Stimulated activated CD8-positive, alpha-beta memory T cell treated with anti-CD3 and anti-CD28 coated beads, Interleukin-4, amount 100 ng/mL, for 4 hours (primary cell): ENCODE measurements at places on chromosomes 5 and 9.

DNA sequence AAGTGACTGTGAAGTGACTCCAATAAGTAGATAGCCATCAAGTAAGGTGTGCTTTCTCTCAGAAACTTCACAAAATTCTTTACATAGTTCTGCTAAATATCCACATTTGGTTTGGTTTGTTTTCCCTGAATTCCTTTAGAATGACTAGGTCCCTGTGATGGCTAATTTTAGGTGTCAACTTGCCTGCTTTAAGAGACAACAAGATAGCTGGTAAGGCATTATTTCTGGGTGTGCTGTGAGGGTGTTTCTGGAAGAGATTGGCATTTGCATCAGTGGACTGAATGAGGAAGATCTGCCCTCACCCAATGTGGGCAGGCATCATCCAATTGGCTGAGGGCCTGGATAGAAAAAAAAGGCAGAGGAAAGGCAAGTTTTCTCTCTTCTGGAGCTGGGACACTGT is 8.3 kb upstream of the PTBP3 start:
- no peak for DNase-seq

DNA sequence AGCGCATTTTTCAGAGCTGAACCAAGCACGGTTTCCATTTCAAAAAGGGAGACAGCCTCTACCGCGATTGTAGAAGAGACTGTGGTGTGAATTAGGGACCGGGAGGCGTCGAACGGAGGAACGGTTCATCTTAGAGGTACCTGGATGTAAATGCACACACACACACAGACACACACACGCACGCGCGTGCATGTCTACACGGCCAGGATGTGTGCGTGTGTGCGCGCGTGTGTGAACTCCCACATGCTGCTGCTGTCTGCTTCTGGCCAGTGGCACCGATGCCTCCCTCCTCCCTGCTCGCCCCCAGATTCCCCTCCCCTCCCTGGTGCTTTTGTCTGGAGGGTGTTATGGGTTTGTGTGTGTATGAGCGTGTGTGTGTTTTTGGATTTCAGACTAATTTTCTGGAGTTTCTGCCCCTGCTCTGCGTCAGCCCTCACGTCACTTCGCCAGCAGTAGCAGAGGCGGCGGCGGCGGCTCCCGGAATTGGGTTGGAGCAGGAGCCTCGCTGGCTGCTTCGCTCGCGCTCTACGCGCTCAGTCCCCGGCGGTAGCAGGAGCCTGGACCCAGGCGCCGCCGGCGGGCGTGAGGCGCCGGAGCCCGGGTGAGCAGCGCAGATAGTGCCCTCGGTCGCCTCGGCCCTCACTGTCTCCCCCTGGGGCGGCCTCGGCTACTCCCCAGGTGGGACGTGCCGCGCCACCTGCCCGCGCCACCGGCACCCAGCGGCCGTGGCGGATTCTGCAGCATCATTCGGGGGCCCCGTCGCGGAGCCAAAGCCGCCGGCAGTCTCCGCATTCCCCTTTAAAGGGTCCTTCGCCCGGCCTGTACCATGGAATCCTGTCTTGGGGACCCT is at the start of gene NTRK2:
NTRK2 (plus strand) TSS at position 442 of the 850 bp plus-strand sequence. CDS start 1,020 bp downstream, outside the sequence.
- no peak for DNase-seq

- no peak for DNase-seq
Measured at GRCh38 chr5:119293516-119293829, 62.3 kb upstream of the TNFAIP8 start.

DNA sequence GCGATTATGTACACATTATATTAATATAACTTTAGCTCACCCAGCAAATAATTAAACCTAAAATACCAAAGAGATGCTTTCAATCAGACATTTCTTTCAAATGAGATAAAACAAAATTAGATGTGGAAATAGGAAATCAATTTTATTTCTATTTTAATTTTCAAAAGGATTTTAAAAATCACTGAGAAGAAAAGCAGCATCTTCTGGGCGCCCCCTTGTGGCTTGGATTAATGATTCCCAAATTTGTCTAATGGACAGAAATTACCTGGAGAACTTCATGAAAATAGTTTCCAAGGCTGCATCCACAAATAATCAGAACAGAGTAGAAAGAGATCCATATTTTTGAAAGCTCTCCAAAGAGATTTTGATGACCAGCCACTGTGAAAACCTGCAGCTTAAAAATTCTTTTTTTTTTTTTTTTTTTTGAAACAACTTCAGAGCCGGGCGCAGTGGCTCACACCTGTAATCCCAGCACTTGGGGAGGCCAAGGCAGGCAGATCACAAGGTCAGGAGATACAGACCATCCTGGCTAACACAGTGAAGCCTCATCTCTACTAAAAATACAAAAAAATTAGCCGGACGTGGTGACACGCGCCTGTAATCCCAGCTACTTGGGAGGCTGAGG is 50.9 kb upstream of the CEMIP2 start:
- no peak for DNase-seq

DNA sequence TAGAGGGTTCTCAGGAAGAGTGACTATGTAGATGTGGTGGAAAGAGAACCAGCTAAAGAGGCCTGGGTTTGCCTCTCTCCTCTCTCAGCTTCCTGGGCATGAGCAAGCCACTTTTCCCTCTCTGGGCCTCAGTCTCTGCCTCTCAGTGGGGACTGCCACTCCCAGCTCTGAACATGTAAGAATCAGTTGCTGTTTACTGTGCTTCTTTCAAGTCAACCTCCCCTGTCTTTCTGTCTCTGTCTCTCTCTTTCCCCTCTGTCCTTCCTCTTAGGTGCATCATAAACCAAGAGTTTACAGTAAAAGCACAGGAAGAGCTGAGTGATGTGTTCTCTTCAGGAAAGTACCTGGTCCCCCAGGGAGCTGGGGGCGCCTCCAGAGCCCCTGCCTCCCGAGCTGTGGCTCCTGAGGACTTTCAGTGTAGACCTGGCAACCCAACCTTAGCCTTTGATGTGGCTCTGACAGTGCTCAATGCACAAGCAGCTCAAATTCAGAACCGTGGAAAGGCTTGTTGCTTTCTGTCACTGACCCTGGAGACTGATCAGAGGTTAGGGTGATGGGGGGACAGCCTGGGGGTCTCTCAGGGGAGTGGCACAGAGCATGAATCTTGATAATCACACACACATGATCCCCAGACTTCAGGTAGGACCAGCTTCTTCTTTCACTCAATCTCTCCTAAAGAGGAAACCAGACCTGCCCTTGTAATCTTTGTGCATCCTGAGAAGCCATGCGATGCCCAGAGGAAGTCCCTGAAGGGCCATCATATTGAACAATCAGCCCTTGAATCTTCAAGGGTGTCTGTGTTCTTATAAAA is 59.4 kb upstream of the TNFSF8 start:
- DNase-seq, result no peak

GRCh38 chr5:81117566-81117965 is 115.6 kb upstream of the CKMT2 start:
- no peak for DNase-seq

DNA sequence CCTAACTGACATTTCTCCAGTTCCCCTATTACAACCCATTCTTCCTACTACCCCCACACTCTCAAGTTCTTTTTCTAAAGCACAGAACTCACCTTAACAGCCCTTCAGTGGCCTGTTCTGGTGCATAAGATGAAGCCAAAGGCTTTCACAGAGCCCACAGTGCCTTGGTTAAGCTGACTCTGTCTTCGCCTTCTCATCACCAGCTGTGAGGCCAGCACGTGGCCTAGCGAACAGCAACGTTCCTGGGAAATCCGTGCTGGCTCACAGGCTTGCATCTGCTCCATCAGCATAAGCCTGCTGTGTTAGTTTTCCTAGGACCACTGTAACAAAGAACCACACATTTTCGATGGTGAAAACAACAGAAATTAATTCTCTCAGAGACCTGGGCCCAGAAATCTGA is 67.9 kb upstream of the LPAR1 start:
- no peak for DNase-seq

DNA sequence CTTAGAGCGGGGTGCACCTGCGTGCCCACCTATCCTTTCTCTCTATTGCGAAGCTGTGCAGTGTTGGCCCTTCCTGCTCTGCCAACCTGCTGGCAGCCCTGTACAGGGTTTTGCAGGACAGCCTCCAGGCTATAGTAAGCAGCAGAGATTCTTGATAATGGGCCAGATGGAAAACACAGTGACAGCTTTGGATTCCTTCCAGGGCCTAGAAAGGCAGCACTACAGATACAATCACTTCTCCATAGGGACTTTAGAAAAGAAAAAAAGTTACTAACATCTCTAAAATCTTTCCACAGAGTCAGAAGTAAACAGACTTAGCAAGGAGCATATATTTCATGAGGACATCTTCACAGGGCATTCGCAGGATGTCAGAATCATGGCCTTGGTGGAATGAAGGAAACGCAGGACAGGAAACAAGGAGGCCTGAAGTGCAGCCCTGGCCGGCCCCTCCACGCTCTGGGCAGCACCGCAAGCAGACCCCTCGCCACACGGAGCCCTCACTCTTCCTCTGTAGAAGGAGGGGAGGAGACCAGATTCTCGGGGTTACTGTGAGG is 172.1 kb upstream of the GAS1 start:
- no peak for DNase-seq

DNA sequence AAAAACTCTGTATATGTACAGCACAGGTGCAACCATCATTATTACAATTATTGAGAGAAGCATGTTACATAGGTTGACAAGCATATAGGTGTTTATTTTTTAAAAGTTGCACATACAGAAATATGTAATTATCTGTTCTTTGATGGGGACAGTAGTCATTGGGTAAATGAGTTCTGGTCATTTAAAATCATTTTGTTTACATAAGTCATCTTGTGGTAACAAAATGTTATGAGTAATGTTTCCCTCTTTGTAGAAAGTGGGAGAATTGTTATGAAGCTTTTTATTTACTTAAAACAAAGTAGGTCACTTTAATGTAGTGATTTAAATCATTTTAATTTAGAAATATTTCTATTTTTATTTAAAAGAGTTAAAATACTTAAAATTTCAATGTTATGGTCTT is 33.8 kb upstream of the FBXL17 start:
- DNase-seq, result no peak

DNA sequence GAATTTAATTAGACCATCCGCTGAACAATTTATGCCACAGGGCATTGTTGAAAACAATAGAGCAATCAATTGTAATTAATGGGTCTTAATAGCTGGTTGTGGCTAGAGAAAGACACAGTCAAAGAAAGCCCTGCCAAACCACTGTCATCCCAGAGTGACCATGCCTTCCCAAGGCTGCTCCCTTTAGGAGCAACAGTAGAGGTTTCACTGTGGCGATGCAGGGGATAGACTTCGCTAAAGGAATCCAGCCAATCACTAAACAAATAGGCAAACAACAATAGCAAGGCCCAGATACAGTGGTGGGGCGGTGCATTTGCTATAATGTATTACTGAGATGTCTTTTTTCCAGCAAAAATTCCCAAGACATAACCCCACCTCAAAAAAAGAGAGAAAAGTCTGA is 87.8 kb upstream of the SLC27A6 start:
- DNase-seq, result no peak

- DNase-seq, result no peak
Measured at GRCh38 chr9:89903141-89903475, 298.3 kb downstream of the GADD45G start.

DNA sequence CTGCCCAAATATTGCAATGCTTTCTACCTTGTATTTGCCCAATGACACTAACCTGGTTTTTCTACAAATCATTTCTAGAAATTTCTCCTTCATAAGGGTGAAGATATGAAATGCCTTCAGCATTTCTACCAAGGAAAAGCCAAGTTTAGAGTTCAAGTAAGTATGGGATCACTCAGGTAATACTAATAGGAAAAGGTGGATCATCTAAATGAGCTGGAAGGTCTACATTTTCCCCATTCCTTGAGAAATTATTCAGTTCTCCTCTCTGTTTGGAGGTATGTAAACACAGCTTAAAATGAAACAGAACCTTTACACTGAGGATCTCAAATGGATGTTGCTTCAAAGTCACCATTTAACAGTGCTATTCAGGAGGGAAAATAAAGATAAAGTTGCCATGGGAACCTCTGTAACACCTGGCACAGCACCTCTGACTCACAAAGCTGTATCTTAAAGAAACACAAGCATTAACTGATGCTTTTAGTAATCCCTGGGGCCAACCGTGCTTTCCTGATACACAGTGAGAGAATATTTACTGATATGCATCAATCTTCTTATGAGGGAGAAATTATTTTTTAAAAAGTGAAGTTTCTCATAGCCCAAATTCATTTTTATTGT is 161.3 kb downstream of the DRD1 start:
- no peak for DNase-seq

GRCh38 chr9:98861781-98862504 is 54.5 kb downstream of the GALNT12 start:
- DNase-seq, result no peak

DNA sequence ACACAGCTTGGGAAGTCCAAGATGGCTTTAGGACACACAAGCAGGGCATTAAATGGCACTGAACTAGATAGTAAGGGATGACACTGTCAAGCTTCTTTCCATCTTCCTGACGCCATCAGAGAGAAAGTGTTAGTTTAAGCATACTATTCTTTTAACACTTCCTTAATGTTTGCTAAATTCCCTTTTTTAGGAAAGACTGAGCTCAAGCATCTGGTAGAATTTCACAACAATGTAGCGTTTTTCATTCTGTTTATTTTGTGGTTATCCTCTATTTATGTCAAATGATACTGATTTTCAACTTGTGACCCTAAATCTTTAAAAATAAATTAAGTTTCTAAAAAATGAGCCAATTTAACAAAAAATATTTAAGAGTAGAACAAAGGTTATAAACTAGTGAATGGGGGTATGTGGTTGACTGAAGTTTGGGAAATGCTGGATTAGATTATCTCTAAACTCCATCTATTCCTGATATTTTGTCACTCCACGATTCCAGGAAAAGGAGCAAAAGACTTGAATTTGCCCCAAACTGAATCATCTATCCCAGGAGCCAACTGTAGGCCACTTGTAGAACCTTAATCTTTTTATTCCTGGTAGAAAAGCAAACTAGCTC is 147.4 kb upstream of the KLF9 start:
- DNase-seq, result no peak

- no peak for DNase-seq
Measured at GRCh38 chr5:110268283-110268682, 458.2 kb downstream of the TMEM232 start.

DNA sequence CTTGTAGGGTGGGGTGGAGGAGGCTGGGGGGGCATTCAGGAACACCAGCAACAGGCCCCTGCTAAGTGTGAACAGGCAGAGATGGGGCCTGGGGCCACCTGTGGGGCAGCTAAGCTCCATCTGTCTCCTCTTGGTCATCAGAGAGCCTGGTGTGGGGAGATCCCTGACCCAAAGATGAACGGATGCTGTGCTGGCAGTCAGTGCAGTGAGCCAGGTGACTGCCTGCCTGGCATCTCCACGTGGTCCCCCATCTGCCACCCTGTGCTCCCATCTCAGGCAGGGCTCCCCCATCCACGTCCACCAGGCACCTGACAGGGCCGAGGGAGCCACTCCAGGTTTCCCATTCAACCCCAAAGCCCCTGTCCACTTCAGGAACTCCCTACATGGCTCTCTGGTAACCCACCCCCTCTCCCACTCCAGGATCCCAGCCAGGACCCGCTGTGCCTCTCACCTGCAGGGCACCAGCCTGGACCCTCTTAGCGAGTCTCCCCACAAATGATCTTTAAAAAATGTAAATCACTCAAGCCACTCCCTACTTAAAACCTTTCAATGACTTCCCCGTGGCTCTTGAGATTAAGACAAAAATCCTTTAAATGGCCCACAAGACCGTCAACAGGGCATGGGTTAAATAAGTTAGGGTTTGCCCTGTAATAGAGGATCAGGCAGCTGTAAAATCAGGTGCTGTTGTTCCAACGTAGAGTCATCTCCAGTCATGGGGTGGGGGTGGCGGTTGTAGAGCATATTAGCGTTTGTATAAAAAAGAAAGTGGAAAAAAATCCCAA is 60.8 kb downstream of the LMX1B start:
- no peak for DNase-seq

- no peak for DNase-seq
Measured at GRCh38 chr5:177482359-177482795, 8.9 kb upstream of the DBN1 start.

GRCh38 chr5:68444833-68445232 is 229.3 kb downstream of the PIK3R1 start:
- DNase-seq, result no peak

GRCh38 chr9:135108831-135109510 is 21.5 kb downstream of the OLFM1 start:
- DNase-seq, result no peak
